ENCODE measurements at places on chromosomes 1 and 21.

- no peak for DNase-seq
Measured at GRCh38 chr1:208541225-208541855, 297.2 kb upstream of the PLXNA2 start.

GRCh38 chr1:39713557-39713956, 22.3 kb upstream of the HPCAL4 start:
- no peak for DNase-seq

DNA sequence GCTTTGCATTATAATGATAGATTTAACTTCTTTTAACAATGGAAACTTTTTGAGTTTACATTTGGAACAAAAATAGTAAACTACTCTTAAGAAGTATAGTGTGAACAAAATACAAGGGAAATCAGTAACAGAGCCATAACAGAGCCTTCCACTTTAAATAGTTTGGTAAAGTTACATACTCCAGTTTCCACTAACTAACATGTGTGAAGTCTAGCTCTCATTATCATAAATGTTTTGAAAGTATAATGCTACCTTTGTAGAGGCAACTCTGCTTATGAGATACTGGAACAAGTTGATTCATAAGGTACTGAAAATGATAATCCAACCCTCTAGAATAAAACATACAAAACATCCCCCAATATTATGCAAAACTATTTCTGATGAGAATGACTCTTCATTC, 1155.1 kb upstream of the ADGRL2 start:
- DNase-seq: no peak

- peak; percentile 30 for DNase-seq
Measured at GRCh38 chr21:43211760-43212115, 42.9 kb downstream of the CRYAA start.

- no peak for DNase-seq
Measured at GRCh38 chr21:41220208-41220733, 52.3 kb downstream of the BACE2 start.

DNA sequence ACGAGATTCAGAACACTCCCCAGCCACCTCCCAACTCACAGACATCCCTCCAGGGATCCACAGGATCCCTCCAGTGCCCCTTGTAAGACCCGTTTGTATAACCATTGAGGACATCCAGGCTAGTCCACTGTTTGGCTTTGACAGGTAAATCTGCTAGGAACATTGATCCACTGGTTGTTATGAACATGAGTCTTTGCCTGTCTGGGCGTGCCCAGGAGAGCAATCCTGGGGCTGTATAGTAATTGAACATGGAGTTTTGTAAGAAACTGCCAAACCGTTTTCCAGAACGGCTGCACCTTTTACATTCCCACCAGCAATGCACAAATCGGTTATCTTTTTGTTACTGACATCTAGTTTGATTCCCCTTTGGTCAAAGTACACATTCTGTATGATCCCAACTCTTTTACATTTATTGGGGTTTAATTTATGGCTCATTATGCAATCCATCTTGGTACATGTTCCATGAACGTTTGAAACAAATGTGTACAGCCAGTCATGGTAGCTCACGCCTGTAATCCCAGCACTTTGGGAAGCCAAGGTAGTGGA, 88.7 kb downstream of the WDR4 start:
- no peak for DNase-seq

GRCh38 chr1:177487481-177487880, 316.7 kb downstream of the BRINP2 start:
- no peak for DNase-seq

- DNase-seq: no peak
Measured at GRCh38 chr1:212315907-212316306, 30.7 kb downstream of the PPP2R5A start.

DNA sequence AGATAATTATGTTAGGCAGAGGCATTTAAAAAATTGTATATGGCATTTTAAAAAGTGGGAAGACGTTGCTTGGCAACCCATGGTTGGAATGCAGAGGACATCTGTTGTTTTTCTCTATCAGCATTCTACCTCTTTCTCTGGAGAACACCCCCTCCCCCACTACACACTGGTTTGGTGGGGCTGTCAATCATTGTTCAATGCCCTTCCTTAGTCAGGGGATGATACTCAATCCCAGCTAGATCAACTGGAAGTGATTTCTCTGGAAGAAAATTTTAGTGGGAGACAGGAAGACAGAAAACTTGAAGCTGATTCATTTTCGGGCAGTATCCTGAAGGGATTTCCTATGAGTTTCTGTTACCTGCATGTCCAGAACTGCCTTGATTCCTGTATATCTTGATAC, 35.7 kb upstream of the CAP1 start:
- DNase-seq: no peak

- DNase-seq: no peak
Measured at GRCh38 chr1:230031131-230031530, 35.9 kb upstream of the GALNT2 start.

- DNase-seq: peak; percentile 38
Measured at GRCh38 chr1:109185990-109186732, 27.6 kb upstream of the SARS1 start.

Measured in D341Med (cell line).